Activated naive CD8-positive, alpha-beta T cell treated with anti-CD3 and anti-CD28 coated beads, Interleukin-2, amount 10 ng/mL, durations not matched to agents 7 days and 5 days (primary cell): ENCODE measurements at places on chromosomes 11 and 22. TPM values are rescaled to one million over a fixed set of nuclear protein-coding genes. Genes with fewer than 3 reads are reported as not detected.
A peak's percentile ranks its signal among the peaks of the same experiment; 100 is the strongest.

DNA sequence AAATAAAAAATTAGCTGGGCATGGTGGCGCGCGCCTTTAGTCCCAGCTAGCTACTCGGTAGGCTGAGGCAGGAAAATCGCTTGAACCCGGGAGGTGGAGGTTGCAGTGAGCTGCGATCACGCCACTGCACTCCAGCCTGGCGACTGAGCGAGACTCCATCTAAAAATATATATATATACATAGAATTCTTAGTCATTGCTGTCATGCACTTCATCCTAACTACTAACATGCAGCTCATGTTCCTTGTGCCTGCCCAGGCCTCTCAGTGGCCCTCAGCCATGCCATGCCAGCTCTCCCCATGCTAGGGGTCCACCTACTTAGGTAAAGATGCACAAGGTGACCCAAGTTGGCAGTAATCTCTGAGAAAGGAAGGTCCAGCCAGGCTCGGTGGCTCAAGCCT is 3.1 kb downstream of the CYB561A3 start:
- DNase-seq, result no peak

DNA sequence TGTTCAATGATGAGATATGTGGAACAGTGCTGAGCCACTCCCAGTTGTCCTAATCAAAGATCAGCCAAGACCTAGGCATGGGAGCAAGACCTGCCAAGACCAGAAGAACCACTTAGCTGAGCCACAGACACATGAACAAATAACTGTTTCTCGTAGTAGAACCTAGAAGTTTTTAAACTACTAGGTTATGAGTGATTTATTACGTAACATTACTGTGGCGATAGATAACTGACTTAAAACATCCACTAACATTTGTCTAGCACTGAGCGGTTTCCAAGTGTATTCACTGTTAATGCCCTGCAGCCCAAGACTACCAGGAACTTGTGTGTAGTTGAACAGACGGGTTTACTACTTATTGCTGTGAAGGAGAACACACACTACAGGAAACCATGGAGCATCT is 120.4 kb downstream of the SERGEF start:
- no peak for DNase-seq

DNA sequence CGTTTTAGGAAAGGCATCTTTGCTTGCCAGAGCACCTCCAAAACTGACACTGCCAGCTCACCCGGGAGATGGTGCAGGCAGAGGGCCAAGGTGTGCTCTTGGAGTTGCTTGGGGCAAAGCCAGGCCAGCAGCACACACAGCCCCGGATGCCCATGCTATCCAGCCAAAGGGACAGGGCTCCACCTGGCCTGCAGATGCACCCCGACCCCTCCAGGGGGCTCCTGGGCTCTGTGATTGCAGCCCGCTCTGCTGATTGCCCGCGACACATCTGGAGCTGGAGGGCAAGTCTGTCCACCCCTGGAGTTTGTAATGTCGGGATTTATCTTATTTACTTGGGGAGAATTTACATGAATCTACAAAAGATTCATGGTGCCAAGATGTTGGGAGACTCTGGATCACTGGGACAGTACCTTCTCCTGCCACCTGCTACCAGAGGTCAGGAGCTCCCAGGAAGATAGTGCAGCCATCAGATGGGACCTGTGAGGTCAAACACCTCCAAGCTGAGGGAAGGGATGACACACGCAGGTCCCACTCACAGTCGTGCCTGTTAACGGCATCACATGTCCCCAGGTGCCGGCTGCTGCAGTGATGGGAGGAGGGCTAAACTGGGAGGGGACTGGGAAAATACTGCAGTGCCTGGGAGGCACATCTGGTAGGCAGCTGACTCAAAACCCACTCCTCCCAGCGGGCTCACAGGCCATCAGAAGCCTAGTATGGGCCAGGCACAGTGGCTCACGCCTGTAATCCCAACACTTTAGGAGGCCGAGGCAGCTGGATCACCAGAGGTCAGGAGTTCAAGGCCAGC is 17.2 kb downstream of the CBX7 start:
- DNase-seq, result peak; percentile 55

The ANGPTL5 gene
- total RNA-seq, result not detected

The CNGA4 gene
- total RNA-seq, result 0.22 TPM

GRCh38 chr11:46914363-46914762 is 4.0 kb downstream of the LRP4 start:
- no peak for DNase-seq

The TRIM29 gene
- not detected for total RNA-seq

GRCh38 chr11:103529181-103529684 is 420.0 kb downstream of the DYNC2H1 start:
- DNase-seq, result no peak

- DNase-seq, result no peak
Measured at GRCh38 chr11:103897160-103897936, 139.1 kb upstream of the DDI1 start.

The KRTAP5-10 gene
- not detected for total RNA-seq

DNA sequence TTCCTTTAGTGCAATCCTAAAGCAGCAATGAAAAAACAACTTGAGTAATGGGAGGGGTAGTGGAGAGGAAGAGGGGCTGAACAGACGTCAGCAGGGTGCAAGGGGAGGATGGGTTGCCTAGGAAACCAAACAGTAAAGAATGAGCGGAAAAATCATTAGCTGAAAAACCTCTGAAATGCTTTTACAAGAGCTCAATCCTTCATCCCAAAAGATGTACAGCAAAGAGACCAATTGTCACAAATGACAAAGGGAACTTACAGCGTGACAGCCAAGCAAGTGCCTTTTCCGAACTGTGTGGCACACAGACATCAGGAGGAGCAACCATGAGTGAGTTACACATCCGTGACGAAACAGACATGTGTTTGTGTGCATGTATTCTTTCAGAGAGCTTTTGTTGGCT is 104.6 kb downstream of the SIK3 start:
- DNase-seq, result no peak

The NCR3LG1 gene
- total RNA-seq, result 2.9 TPM

GRCh38 chr11:35352077-35352888 is 67.1 kb downstream of the SLC1A2 start:
- DNase-seq, result no peak

- DNase-seq, result no peak
Measured at GRCh38 chr11:2739531-2740274, 39.9 kb upstream of the KCNQ1OT1 start.

DNA sequence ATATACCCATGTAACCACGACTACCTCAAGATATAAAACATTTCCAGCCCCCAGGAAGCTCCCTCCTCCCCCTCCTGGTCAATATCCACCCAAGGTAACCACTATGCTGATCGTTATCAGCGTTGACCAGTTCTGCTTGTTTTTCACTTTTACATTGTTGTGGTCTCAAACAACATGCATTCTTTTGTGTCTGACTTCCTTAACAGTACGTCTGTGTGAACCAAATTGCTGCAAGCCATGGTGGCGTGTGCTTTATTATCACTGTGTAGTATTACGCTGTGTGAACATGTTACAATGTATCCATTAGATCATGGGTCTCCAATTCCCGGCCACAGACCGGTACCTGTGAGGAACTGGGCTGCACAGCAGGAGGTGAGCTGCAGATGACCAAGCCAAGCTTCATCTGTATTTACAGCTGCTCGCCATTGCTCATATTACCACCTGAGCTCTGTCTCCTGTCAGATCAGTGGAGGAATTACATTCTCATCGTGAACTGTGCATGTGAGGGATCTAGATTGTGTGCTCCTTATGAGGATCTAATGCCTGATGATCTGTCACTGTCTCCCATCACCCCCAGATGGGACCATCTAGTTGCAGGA is 15.5 kb upstream of the GRK3 start:
- DNase-seq, result no peak

DNA sequence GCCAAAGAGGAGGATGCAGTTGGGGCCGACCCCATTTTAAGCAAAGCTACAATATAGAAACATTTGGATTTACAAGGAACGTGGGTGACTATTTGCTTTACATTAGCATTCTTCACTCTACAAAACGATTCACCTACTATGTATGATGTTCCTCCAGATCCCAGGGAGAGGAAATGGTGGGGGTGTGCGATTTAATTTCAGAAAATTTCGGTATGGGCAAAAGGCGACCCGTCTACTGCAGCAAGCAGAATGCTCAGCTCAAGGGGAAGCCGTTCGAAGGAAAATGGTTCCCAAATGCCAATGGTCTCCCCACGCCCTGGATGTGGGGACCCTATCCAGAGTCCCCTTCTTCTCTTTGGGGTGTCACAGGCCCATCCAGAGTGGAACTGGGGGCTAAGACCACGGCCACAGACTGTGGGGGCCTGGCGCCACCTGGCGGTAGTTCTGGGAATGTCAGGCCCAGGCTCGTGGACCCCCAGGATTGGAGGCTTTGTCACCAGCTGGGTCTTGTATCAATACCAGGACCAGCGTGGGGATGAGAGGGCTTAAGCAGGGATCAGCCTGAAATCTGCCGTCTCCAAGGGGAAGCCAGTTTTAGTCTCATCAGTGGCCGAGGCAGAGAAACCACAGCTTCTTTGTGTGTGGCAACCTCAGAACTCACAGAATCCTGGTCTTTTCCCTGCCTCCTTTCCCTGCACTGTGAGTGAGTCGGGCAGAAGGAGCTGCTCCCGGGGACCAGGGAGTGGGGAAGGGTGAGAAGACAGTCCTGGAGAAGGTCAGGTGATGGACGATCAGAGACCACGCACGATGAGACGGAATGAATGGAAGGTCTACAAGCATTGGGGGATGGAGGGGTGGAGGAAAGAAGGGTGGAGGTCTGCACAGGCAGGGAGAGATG is 8.4 kb downstream of the LRRC10B start:
- peak; percentile 78 for DNase-seq

The NAALAD2 gene
- not detected for total RNA-seq

The XKR3 gene
- total RNA-seq, result not detected

- DNase-seq, result no peak
Measured at GRCh38 chr11:1388763-1389102, 1.0 kb upstream of the BRSK2 start.

DNA sequence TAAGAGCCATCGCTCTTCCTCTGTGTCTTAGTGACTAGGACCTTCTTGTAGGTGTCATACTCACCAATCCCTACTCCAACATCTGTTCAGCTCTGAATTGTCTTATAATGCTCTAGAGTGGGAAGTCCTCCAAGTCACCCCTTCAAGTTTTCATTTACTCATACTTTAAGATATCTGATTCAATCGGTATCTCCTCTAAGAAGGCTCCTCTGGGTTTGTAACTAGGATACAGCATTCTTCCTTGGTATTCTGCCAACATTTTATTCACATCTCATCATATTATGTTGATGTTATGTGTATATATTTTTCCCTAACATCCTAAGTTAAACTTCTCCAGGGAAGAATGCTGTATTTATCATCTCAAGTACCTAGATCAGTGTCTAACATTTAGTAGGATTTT is 662.1 kb downstream of the NTM start:
- no peak for DNase-seq
